ENCODE measurements at places on chromosomes 7 and 10.

DNA sequence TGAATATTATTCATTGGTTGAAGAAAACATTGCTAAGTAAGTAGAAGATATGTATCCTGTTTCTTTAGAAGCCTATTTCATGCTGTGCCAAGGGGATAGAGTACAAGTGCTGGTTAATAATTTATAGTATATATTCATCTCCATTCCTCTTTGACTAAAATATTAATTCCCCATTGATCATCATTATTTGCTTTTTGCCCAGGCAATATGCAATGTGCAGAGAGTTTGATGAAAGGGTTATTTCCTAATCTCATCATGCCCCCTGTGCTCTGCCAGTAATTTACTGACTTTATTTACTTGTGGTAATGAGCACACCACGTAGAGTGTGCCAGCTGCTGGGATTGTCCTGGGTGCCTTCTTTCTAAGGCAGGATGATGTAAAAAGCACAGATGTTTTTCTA, 180.9 kb downstream of the REEP3 start:
- DNase-seq, result no peak

DNA sequence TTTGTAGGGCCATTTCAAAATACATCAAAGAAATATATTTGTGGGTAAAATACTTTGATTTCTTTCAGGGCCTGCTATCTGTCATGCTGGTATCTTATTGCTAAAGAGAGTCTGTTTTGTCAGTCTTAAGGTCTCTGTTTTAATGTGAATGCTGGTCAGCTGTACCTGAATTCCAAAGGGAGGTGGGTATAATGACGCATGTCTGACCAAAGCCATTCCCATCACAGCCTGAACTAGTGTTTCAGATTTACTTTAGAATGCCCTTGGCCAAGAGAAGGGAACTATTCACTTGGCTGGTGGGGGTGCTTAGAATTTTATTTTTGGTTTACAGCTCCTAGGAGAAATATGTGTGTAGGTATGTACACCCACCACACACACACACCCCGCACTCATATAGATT, 30.6 kb upstream of the MYL10 start:
- DNase-seq, result no peak

- no peak for DNase-seq
Measured at GRCh38 chr7:129308047-129308446, 83.2 kb downstream of the AHCYL2 start.

- DNase-seq, result no peak
Measured at GRCh38 chr7:134788191-134788590, 8.8 kb downstream of the CALD1 start.

DNA sequence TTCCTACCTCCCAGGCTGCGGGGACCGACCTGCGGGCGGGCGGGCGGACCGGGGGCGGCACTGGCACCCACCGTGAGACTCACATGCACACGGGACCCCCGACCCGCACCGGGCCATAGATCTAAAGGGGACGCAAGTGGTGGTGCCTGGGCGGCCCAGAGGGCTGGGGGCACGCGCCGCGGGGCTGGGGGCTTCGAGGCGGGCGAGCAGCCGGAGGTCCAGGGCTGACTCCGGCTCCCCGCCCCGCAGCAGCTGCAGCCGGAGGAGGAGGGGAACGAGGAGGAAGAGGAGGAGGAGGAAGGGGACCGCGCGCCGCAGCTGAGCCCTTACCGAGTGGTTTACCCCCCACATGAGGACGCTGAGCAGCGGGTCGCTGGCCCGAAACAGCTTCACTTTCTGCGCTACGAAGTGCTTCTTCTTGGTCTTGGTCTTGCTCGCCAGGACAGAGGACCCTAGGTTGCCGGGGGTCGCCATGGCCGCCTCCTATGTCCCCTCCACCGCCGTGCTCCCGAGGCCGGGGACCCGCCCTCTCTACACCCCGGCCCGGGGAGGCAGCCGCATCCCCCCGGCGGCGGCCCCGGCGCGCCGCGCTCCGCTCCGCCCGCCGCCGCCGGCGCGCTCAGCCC, 412 bp downstream of the PIP4K2A start:
- no peak for DNase-seq

- no peak for DNase-seq
Measured at GRCh38 chr10:74018241-74018640, 20.3 kb downstream of the VCL start.

GRCh38 chr7:117169907-117170306, 153.0 kb downstream of the WNT2 start:
- no peak for DNase-seq

- peak; percentile 45 for DNase-seq
Measured at GRCh38 chr7:455110-455928, 64.3 kb downstream of the PDGFA start.

GRCh38 chr10:55397777-55398496, 596.9 kb upstream of the PCDH15 start:
- DNase-seq, result no peak

- no peak for DNase-seq
Measured at GRCh38 chr10:78251016-78251385, 217.3 kb downstream of the RPS24 start.

GRCh38 chr7:111380945-111381344, 181.3 kb downstream of the IMMP2L start:
- DNase-seq, result no peak

GRCh38 chr7:96636342-96636860, 73.2 kb downstream of the SEM1 start:
- DNase-seq, result no peak

DNA sequence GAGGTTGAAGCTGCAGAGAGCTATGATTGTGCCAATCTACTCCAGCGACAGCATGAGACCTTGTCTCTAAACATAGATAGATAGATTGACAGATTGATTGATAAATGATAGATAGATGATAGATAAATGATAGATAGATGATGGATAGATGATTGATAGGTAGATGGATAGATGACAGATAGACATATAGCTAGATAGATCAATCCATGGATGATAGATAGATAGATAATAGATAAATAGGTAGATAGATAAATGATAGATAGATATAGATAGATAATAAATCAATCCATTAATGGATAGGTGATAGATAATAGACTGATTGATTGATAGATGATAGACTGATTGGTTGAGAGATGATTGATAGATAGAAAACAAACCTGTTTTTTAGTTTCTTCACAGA, 349.6 kb downstream of the PAXIP1 start:
- no peak for DNase-seq
